ENCODE measurements at places on chromosomes 5 and 9.
A peak's percentile ranks its signal among the peaks of the same experiment; 100 is the strongest.

DNA sequence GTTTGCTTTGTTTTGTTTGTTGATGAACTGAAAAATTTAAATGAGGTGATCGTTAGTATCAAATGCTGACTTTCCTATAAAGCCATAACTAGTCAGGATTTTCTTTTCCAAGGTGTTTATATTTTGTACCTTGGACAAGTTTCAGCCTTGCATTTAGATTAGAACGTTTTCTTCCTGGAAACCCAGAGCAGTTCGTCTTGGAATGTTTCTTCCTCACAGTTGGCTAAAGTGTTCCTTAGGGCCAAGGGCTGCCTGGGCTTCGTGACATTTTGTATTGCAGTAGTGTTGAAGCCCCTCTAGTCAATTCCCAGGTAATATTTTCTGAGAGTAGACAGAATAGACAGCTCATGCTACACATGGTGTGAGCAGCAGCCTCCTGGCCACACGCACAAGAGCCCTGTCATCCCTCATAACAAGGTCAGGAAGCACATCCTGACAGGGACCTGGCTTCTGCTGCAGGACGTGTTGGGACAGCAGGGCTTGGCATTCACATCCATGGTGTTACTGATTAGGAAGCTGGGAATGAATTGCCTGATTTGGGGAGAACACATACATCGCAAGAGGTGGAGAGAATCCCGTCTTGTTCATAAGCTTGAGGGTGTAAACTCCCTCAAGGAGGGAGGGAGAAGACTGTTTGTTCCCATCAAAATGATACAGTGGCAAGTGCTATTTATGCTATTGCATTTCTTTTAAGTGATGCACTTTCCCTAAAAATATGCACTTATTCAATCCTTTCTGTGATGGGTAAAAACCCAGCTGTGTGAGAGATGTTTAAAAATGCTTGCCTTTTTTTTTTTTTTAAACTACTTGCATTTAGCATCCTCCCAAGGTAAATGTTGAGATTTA, 31.7 kb downstream of the FUBP3 start:
- DNase-seq = no peak

- DNase-seq = no peak
Observed at GRCh38 chr5:175215906-175216305, 228.1 kb downstream of the DRD1 start.

DNA sequence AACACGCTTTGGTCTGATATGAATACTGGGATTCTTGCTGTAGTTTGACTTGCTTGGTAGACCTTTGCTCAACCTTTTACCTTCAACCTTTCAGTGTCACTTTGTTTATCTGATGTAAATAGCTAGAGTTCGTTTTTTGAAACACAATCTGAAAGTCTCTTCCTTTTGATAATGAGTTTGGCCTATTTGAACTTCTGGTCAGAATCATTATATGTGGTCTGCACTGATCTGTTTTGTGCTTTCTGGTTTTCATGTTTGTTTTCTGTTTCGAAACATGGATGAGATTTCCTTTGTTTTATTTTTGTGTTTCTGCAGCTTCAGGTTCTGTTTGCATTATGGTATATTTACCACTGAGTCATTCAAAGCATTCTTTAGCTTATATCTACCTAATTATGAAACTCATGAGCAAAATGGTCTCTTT, 217.5 kb downstream of the GABBR2 start:
- no peak for DNase-seq

GRCh38 chr9:29475471-29475870, 1902.2 kb upstream of the C9orf72 start:
- no peak for DNase-seq

DNA sequence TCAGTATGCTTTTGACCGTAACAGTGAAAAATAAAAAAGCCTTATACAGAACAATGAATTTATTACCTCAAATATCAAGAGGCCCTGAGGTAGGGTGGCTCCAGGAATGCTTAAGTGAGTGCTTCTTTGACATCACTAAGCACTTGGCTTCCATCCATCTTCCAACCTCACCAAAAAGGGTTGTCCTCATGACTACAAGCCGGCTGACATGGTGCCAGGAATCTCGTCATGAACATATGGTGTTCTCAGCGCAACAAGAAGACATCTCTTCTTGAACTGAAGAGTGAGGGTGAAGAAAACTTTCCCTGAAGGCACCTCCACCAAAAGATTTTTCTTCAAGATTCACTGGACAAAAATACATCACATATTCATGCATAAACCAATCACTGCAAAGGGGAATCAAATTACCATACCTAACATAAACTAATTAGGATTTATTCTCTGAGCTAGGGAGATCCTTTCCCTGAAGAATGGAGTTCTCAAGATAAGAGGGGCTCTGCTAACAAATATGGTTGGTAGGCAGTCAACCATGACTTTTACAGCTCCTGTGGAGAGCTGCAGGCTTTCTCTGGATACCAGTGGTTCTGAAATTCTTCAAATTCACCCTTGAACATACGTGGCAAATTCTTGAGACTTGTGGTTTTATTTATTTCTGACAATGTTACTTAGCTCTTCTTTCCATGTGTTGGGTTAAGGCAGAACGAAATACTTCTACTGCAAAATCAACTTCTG, 49.5 kb downstream of the AGXT2 start:
- DNase-seq = no peak

DNA sequence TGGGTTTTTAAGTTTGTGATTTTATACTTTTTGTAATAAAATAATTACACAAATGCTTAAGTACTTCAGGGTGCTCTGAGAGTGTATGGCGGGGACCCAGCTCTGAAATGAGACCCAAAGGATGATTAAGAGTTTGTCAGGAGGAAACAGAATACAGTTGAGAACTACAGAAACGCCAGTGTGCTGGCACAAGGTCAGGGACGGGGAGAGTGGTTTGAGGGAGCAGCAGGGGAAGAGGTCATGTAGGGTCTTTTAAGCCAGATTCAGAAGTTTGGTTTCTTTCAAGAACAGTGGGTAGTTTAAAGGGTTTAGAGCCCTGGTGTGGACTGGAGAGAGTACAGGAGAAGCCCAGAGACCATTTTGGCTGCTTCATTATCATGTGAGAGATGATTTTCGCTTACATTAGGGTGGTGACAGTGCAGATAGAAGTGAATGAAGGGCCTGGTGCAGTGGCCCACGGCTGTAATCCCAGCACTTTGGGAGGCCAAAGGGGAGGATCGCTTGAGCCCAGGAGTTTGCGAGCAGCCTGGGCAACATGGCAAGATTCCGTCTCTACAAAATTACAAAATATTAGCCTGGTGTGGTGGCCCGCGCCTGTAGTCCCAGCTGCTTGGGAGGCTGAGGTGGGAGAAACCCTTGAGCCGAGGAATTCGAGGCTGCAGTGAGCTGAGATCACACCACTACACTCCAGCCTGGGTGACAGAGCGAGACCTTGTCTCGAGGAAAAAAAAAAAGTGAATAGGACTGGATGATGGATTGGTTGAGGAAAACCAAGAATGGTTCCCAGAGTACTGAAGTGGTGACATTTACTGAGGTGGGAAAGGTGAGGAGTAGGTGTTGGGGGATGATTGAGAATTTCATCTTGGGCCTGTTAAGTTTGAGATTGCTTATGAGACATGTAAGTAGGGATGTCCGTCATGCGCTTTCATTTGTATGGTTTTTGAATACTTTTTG, 1.4 kb upstream of the ETF1 start:
- DNase-seq = no peak

- DNase-seq = no peak
Observed at GRCh38 chr9:137465000-137465719, 6.0 kb upstream of the NSMF start.

GRCh38 chr5:134450374-134450773, 38.7 kb upstream of the CDKN2AIPNL start:
- DNase-seq = no peak

GRCh38 chr5:94240596-94240992, 377.8 kb downstream of the KIAA0825 start:
- no peak for DNase-seq

DNA sequence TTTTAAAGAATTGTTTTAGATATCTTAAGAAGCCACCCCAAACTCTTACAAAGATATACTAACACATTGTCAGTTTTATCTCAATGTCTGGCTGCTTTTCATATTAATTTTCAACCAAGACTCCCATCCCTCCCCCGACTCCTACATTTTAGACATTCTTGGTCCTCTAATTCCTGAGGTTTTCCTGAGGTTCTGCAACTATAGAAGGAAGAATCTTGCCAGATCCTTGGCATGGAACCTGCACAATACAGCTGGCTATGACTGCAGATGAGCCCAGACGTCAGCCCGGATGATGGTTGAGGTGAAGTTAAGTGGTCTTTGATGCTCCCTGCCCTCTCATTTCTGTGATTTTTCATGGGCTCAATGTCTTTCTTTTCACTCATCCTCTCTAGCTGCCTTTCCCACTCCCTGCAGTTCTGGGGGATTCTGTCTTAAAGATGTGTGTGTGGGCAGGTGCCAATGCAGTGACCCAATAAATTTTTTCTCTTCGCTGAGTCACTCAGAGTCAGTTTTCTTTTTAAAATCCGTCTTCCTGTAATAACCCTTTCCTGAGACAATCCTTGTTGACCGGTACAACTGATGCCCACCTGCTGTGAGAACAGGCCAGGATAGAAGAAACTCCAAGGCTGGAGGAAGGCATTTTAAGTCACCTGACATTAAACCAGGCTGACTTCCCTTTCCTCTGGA, 237.8 kb upstream of the GAS1 start:
- no peak for DNase-seq

DNA sequence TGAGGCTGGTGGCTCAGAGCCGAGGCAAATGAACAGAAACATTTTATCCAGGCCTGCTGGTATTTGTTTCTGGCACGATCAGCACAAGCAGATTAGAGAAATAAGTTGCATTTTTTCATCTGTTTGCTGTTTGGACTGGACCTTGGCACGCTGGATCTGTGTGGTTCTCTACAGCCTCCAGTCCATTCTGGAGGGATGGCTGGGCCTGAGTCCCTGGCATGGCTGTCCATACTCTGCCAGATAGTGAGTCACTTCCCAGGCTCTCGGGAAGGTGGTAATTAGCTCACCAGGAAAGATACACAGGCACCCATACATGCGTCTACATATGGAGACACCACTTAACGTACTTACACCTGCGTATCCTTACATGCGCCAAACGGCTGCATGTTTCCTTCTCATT, 78.6 kb downstream of the SPRY4 start:
- DNase-seq = peak; percentile 17

GRCh38 chr5:116068028-116068632, 16.7 kb upstream of the COMMD10 start:
- DNase-seq = peak; percentile 26

DNA sequence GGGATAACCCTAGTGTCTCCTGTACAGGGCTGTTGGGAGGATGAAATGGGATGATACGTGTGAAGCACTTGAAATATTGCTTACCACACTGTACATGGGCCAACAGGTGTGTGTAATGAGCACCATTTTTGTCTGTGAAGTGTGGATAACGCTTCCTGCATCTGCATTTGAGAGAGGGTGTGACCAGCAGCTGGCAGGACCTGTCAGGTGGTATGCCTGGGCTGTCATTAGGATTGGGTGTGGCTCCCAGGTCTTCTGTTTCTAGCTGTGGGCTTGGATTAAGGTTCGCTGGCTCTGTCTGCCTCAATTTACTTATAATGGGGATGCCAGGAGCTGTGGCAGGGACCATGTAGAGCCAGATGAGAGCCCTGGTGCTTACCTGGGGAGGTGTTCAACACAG, 74.4 kb downstream of the PRRT1B start:
- DNase-seq = no peak

DNA sequence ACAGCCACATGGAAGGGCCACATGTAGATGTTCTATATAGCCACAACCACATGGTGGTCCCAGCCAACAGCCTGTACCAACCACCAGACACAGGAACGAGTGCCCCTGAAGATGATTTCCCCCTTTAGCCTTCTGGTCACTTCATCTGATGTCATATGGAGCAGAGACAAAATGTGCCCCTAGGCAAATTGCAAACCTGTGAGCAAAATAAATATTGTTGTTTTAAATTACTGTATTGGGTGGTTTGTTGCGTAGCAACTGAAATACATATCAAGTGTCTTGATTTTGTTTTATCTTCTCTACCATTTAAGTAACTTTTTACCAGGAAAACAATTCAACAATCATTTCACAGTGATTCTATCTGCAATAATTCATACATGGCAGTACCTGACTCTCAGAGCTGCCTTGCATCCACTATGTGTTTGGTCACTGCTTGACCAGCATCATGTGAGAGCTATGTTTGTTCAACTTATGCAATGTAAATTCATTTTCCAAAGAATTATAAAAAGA, 142.5 kb upstream of the VLDLR start:
- peak; percentile 75 for DNase-seq

GRCh38 chr9:81902626-81903025, 25.6 kb upstream of the SPATA31D4 start:
- DNase-seq = no peak

GRCh38 chr5:137572042-137572695, 73.0 kb upstream of the SPOCK1 start:
- no peak for DNase-seq

GRCh38 chr9:97300586-97300985, 6.9 kb upstream of the CCDC180 start:
- no peak for DNase-seq

DNA sequence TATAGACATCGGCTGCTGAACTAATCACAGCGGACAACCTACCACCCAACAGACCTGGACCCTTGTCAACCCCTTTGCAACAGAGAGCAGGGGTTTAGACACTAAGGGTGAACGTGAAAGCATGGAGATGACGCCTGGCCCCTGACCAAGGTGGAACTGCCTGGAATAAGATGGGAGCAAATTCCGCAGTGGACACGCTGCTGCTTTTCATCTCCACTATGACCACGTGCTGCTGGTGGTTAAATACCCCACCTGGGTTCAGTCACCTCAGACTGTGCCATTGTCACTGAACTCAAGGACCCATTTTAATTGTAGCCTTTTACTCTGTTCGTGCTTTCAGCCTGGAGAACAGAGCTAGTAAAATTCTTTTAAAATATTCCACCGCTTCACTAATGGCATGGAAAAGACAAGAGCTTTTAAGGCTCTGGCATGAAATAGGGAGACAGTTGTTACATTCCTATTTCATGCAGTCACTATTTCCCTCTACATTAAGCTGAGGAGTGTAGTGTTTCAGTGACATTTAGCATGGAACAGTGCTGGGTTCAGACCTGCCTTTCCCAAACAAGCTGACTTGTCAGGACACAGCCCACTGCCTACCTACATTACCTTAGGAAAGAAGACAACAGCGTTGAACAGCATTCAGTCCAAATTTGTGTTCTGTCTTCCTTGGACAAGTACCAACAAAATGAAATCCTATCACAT, 96.8 kb downstream of the ANKRD18B start:
- no peak for DNase-seq

DNA sequence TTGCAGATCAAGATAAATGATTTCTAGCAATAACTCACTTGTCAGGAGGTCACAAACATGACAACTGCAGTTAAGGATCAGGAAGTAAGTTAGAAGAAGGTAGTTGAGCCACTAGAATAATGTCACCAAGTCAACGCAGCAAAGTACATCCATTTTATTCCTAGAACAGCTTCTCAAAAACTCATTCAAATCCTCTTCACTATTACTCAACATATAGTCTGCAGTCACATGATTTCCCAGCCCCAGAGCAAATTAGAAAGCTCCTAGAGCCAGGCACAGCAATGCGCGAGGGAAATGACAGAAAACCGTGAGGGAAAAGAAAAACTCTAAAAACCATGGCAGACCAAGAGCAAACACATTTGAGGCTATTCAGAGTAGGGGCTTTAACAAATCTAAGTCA, 49.9 kb upstream of the ZNF622 start:
- DNase-seq = no peak

GRCh38 chr5:32612134-32612888, 27.0 kb downstream of the SUB1 start:
- peak; percentile 69 for DNase-seq

- DNase-seq = no peak
Observed at GRCh38 chr5:142808878-142809598, 38.9 kb downstream of the ARHGAP26 start.

GRCh38 chr9:115593587-115594091, 475.7 kb upstream of the TNC start:
- no peak for DNase-seq

Measured in NCI-H146 (cell line).